A549 treated with DMSO at 1 μM for 4 hours (cell line): ENCODE measurements at places on chromosomes 7 and 10. TPM values are rescaled to one million over a fixed set of nuclear protein-coding genes. Genes with fewer than 3 reads are reported as not detected.

The CFTR gene
- total RNA-seq = 0.31 TPM in 1 of 5 replicates, not detected in the others

The BTBD16 gene
- 0.44 to 1.5 TPM (median 0.59 TPM) in 5 replicates for total RNA-seq

The ETV1 gene
- 2.4 to 4.0 TPM (median 3.5 TPM) in 5 replicates for total RNA-seq

The STEAP1B gene
- 0.15 to 0.49 TPM (median 0.30 TPM) in 4 of 5 replicates, not detected in the other for total RNA-seq

The TRIM50 gene
- not detected in 5 replicates for total RNA-seq

The SPDYE18 gene
- 0.11 to 0.23 TPM (median 0.22 TPM) in 4 of 5 replicates, not detected in the other for total RNA-seq

The LEP gene
- not detected in 5 replicates for total RNA-seq

The CDNF gene
- total RNA-seq = 0.85 to 1.6 TPM (median 0.97 TPM) in 5 replicates

The CHPF2 gene
- 43.2 to 52.5 TPM (median 47.1 TPM) in 5 replicates for total RNA-seq

The CXCL12 gene
- total RNA-seq = 0.08 to 0.21 TPM (median 0.18 TPM) in 4 of 5 replicates, not detected in the other

The FEZF1 gene
- not detected in 5 replicates for total RNA-seq

The SPDYE6 gene
- not detected in 5 replicates for total RNA-seq
